ENCODE measurements at places on chromosomes 12 and 14.
A peak's percentile ranks its signal among the peaks of the same experiment; 100 is the strongest.

- no peak for DNase-seq
Observed at GRCh38 chr14:57078054-57078453, 190.7 kb downstream of the EXOC5 start.

DNA sequence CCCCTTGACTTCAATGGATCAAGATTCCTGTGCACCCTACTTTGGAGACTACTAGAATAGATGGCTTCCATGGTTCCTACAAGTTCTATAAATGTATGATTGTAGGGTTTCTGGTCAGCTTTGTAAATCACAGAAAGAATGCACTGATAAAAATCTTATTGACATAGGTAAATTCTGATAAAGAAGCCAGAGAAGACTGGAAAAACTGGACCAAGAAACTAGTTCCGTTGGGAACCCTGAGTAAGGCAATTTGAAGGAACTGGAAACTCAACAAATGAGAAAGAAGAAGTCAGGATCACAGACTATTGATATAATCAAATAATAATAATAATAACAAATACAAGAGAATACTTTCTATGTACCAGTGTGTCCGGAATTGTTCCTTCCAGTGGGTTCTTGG lies 15.4 kb upstream of the MGST1 start:
- no peak for DNase-seq

GRCh38 chr12:48985475-48985897 lies 7.4 kb downstream of the WNT1 start:
- no peak for DNase-seq

GRCh38 chr12:103382736-103383346 lies 112.9 kb downstream of the C12orf42 start:
- DNase-seq, result no peak

GRCh38 chr14:87940894-87941293 lies 52.1 kb downstream of the GALC start:
- no peak for DNase-seq

DNA sequence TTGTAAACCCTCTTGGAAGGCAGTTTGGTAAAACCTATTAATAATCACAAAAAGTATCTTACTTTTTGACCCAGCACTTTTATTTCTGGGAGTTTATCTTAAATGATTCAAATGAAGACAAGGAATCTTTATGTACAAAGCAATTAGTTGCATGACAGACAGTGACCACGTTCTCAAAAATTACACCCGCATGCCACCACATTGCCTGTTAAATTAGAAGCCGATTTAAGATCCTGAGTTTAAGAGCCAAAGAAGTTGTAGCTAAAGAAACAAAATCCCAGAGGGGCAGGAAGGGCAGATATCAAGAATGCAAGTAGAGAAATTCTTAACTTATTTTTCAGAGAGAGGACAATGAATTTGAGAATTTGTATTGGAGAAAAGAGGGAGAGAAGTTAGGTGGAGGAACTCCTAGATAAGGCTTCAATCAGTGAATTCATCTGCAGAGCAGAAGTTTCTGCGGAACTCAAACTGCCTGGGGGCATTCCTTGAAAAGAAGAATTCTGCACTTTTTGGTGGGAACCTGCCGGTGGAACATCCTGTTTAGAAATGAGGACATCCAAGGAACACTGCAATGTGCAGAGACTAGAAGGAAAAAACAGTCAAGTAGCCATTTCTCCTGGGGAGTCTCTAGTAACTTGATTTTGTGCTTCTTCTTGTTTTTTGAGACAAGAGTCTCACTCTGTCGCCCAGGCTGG lies 1.1 kb upstream of the RIOX1 start:
- DNase-seq, result no peak

DNA sequence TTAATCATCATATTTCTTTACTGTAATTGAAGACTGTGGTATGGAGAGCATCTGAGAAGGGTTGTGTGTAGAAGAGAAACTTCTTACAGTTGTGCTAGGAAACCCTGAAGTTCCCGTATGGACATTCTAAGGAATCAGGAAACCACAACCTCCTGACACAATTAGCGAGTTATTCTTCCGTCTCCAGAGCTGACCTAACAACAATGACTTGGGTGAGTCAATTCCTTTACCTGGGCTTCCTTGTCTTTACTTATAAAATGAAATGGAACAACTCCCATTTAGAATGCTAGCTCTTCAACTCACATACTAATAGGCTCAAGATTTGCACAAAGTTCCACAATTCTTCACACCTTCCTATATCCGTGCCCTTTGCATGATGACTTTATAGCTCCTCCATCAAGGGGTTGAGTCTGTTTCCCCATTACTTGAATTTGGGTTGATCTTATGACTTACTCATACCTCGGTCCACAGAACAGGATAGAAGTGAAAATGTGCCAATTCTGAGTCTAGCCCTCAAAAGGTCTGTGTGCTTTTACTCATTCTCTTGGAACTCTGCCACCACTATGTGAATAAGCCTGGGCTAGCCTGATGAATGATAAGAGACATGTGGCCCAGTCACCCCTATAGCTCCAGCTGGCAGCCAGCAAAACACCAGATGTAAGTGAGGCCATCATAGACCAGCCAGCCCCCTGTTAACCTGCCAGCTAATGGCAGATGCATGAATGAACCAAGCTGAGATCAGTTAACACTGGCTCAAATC lies 459.4 kb downstream of the ETNK1 start:
- peak; percentile 94 for DNase-seq

GRCh38 chr14:104692261-104692938 lies 3.0 kb downstream of the INF2 start:
- no peak for DNase-seq

DNA sequence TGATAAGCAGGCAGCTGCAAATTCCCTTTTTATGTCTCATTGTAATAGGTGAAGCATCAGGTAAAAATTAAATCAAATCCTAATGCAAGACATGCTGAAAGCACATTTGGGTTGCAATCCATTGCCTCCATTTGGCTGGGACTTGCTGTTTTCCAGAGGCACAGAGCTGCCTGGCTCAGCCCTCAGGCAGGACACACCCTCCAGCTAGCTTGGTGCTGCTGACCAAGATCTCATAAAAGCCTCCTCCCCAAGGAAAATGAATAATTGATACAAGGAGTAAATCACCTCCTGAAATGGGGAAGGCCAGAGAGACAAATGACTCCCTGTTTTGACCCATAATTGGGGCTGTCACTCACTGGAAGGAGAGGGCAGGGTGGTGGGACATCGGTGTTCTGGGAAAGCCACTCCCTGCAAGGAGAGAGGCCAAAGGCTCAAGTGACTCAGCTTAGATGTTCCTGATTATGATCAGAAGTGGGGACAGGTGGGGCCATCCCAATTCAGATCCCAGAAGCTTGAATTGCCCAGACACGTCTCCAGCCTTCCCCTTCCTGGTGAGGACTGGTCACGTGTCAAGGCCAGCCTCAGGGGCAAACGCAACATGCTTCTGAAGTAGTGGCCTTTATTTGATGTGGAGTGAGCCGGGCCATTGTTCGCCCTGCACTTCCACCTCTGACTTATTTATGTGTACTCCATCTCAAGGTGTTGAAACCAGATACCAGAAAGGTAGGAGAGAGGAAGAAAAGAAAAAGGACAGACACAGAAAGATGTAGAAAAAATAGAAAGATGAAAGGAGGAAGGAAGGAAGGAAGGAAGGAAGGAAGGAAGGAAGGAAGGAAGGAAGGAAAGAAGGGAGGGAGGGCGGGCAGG lies 773.7 kb downstream of the BCL11B start:
- DNase-seq, result peak; percentile 69

DNA sequence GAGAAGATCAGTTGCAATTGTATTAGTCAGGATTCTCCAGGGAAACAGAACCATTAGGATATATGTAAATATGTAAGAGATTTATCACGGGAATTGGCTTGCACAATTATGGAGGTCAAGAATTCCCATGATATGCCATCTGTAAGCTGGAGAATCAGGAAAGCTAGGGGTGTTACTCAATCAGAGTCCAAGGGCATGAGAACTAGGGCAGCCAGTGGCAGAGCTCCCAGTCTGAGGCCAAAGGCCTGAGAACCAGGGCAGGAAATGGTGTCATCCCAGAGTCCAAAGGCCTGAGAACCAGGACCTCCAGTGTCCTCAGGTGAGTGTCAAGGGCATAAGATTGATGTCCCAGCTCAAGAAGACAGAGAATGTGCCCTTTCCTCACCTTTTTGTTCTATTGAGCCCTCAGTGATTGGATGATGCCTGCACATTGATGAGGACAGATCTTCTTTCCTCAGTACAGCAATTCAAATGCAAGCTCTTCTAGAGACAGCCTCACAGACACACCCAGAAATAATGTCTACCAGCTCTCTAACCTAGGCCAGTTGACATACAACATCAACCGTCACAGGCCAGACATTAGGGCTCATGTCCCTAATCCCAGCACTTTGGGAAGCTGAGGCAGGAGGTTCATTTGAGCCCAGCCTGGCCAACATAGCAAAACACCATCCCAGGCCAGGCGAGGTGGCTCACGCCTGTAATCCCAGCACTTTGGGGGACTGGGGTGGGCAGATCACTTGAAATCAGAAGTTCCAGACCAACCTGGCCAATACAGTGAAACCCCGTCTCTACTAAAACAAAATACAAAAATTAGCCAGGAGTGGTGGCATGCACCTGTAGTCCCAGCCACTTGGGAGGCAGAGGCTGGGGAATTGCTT lies 34.9 kb upstream of the ZNF740 start:
- no peak for DNase-seq

DNA sequence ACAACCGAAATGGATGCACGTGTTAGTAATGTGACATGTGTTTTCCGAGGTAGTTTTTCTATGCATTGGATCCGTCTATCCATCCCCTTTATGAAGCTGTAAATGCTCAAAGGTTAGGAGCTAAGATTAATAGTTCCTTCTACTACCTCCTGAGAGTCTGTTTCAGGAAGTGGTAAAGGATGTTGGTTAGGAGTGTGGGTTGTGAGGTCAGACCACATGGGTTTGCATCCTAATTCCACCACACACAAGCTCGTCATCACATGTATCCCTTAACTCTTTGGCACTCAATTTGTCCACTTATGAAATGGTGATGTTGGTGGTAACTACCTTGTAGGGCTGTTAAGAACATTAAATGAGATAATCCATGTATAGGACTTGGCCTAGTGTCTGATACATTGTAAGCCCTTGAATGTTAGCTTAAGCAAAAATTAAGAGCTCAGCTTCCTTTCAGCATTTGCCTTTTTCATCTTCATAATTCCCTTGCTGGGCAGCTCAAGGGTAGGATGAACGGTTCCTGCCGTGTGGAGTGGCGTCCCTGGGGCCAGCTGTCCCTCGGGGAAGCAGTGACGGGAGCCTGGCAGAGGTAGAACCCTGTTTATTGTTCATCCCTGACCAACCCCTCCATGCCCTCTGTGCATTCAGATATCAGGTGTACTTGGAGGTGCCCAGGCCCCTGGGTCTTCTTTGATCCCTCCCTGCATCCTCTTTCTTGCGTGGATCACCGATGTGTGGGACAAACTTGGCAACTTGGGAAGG lies 52.3 kb downstream of the TSPAN9 start:
- DNase-seq, result no peak

GRCh38 chr14:52780893-52781292 lies 10.5 kb downstream of the GNPNAT1 start:
- DNase-seq, result no peak

GRCh38 chr12:61525331-61525730 lies 734.9 kb upstream of the USP15 start:
- DNase-seq, result no peak

GRCh38 chr14:91997492-91997891 lies 42.4 kb downstream of the TRIP11 start:
- DNase-seq, result no peak

DNA sequence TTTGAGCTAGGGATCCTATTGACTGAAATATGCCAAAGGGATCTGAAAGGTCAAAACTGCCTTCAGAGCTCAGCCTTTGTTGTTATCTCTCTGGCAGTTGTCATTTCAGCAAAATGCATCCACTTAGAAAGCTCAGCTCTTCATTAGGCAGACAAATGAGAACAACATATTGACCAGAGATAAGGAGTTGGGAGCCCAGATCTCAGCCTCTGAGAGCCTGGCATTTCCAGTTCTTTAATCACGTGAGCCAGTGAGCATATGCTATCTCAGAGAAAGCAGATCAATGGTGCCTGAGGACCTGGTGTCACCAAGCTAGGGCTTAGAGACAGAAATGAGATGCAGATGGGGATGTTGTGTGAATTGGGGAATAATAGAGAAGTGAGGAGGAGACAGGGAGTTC lies 101.1 kb downstream of the DAD1 start:
- no peak for DNase-seq

DNA sequence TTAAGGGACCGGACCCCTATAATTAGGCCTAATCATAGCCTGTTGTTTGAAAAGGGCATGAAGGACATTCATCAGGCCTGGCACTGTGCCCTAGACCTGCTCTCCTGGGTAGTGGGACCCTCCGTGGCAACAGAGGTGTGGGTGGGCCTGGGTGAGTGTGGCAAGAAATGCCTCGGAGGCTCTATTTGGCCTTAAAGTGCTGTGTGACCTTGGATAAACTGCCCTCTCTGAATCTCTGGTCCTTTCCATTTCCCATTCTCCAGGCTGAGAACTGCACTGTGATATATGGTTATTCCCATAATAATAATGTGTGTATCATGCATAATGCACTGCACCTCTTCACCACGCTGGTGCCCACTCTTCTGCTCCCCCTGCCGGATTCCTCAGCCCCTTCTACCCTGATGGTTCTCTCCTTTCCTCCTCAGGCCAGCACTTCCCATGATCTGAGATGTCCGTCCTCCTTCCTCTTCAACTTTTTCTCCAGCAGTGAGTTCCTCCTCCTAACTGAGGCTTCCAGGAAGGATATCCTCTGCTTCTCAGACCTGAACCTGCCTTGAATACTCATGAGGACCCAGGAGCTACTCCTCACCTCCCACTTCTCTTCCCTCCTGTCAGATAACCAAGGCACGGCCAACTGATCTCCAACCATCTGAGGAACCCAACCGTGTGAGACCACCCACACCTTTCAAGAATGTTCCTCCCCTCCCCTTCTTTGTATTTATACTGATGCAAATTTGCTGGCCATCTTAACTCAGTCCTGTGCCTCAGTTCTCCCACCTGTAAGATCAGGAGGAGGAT lies 111.0 kb upstream of the PZP start:
- DNase-seq, result no peak

- DNase-seq, result peak; percentile 87
Observed at GRCh38 chr12:13390381-13390861, 193.9 kb downstream of the EMP1 start.

DNA sequence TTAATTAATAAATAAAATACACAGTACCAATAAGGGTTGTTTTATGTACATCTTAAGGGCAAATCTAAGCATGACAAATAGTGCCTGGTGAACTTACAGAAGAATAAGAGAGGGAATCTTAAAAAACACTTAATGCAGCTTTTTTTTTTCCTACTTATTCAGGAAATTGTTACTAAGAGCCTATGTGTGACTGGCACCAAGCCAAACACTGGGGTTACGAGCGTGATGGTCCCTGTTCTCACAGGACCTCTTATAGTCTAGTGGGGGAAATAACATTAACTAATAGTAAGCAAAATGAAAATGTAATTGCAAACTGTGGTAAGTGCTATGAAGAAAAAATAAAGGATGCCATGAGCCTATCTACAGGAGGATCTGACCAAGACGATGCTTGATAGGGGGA lies 53.6 kb downstream of the RTN1 start:
- DNase-seq, result no peak

- DNase-seq, result no peak
Observed at GRCh38 chr14:102479777-102480176, 29.8 kb downstream of the ANKRD9 start.

Data from epithelial cell of prostate (primary cell).